ENCODE measurements at places on chromosomes 2 and 18. TPM values are rescaled to one million over a fixed set of nuclear protein-coding genes. Genes with fewer than 3 reads are reported as not detected.

CNOT9 gene
- 46.4 TPM for total RNA-seq

DNA sequence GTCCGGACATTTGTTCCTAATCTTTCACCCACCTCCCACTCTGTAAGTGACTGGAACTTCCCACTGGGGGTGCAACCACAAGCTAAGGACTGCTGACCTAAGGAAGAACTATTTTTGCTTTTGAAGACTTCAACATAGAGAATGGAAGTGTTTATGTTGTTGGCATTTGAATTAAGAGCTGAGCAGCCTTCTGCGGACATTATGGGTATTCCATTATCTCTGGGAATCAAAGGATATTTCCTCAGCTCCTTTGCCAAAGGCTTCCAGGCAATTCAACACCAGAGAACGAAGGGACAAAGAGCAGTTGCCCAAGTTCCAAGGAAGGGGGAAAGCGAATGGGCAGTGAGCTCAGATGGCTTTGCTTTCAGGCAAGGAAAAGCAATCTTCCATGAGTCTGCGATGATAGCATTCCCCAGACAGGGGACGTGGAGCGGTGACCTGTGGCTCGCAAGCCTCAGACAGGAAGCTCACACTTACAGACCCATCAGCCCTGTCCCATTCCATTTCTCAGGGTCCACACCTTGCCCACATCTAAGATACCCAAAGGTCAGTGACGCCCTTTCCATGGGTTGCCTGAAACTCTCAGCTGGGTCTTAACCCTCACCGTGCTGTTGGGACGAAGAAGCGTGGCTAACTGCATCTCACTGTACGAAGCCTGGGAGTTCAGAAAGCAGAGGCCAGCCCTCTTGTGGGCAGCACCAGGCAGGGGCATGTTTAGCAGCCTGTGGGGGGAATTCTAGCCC, 116.8 kb downstream of the COPS8 start:
- no peak for DNase-seq

GAREM1 gene
- total RNA-seq: 15.7 TPM

NR4A2 gene
- 17.2 TPM for total RNA-seq

G6PC2 gene
- total RNA-seq: not detected

DNA sequence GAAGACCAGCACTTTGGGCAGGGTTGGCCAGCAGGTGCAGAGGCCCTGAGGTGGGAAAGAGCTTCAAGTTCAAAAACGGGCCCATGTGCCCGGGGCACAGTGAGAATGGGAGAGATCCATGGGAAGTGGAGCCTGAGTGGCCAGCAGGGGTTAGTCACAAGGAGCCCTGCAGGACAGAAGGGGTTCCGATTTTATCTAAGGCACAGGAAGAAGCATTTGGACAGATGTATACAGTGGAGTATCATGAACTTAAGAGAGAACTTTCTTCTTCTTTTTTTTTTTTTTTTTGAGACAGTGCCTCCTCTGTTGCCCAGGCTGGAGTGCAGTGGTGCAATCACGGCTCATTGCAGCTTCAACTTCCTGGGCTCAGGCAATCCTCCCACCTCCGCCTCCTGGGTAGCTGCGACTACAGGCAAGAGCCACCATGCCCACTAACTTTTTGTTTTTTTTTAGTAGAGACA, 24.0 kb downstream of the WIPF1 start:
- no peak for DNase-seq

DNA sequence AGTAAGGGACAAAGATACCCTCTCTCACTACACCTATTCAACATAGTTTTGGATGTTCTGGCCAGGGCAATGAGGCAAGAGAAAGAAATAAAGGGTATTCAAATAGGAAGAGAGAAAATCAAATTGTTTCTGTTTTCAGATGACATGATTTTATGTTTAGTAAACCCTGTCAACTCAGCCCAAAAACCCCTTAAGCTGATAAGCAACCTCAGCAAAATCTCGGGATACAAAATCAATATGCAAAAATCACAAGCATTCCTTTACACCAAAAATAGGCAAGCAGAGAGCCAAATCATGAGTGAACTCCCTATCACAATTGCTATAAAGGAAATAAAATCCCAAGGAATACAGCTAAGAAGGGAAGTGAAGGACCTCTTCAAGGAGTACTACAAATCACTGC, 1130.7 kb upstream of the PIK3C3 start:
- no peak for DNase-seq

DNA sequence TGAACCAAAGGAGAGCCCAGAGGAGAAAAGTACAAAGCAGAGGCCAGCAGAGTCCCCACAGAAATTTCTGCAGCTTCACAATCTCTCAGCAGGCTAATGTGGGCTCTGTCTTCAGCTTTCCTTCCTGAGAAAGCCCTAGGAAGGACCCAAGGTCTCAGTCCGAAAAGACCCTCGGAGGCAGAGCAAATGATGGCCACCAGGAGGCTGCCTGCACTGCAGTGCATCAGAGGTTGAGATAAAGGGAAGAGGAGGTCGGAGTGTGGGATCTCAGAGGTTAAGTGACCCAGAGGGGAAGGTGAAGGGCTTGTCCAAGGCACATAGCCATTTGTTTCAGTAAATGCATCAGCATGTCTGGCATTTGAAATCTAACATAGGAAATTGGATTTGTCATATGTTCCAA, 299.1 kb upstream of the SLC14A2 start:
- no peak for DNase-seq

CXXC1 gene
- total RNA-seq: 78.6 TPM

GRCh38 chr2:110768591-110768990, 36.2 kb downstream of the ACOXL start:
- no peak for DNase-seq

- DNase-seq: no peak
Measured at GRCh38 chr2:127176371-127177311, 43.5 kb downstream of the CYP27C1 start.

- DNase-seq: no peak
Measured at GRCh38 chr2:239953418-239954061, 71.6 kb downstream of the NDUFA10 start.

DNA sequence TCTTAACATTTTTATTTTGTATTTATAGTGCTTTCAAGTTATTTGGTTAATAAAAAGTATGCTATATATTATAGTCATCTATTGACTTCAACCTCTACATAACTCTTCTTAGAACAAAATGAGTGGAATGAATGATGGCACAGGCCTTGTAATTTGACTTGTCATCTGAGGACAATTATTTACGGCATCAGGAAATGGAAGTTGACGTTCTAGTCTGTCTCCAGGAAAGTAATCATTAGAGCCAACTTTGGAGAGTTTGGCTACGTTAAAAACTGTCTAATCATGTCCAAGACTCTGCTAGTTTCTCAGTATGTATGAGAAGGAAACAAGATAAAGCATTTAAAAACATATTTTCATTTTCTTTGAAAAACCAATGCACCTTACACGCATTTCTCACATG, 353.6 kb downstream of the ARHGAP15 start:
- no peak for DNase-seq

DNA sequence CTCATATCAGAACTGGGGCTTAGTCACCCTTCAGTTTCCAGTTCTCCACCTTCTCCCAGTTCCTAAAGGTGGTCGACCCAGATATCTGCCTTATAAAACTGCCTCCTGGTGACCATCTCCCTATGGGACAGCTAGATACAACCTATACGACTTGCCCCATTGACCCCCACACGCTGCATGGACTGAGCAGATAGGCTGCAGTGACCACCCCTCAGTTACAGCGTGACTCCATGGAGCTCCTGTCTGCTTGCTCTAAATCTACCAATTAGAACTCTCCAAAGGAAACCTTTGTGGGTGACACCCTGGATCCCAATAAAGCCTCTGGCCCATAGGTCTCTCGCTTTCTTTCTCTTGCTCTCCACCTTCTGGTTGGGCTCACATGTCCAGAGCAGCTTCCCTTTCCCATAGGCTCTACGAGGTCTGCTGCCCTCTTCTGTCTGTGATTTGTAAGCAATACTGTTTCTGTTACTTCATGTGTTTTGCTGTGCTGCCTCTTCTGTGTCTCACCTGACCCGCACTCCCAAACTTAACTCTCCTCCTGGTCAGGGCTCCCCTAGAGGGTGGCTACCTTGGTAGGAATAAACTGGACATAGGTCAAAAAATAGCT, 971.3 kb upstream of the FAM98A start:
- DNase-seq: no peak

- no peak for DNase-seq
Measured at GRCh38 chr2:170073288-170073687, 104.7 kb upstream of the MYO3B start.

DNA sequence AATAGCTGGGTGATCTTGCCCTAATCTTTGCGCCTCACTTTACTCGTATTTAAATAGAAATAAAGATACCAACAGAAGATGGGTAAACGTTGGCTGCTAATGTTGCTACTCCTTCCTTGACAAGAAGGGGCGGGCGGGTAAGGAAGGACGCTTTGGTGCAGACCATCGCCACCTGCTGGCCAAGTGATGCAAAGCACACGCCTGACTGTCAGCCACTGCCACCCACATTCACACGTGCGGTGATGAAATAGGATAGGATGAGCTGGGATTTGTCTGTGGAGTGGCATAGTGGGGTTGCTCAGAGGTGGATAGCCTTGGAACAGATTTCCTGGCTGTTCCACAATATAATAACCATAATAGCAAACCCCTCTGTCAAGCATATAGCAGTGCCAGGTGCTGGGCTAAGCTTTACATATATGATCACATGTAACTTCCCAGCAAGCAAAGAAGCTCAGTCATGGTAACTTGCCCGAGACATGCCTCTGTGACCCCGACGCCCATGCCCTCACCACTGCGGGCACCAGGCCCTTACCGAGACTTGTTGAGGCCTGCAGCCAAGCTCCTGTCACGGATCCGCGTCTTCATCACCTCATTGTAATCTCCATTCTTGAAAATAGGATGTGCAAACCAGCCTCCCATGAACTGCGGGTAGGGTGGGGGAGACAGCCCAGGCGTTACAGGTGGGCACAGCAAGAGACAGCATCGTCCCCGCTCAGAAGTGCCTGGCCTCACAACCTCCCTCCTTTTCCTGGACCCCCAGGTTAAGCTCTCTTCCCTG, 39.3 kb downstream of the LCT start:
- DNase-seq: no peak

DNA sequence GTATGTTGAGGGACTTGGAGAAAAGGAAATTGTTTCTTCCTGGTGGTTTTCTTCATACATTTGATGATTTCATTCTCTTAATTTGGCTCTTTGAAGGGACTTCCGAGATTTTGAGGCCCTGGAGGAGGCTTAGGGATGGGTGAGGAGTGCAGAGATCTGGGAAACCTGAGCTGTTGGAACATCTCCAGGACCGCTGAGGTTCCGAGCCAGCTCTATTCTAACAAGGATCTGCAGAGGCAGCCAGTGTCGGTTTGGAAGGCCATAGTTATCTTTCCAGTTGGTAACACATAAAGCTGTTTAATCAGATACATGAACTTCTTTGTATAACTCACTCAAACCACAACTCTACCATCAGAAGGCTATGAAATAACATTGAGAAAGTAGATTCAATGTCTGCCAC, 70.3 kb upstream of the UPP2 start:
- no peak for DNase-seq

- no peak for DNase-seq
Measured at GRCh38 chr18:13796515-13796914, 27.4 kb upstream of the MC5R start.

GRCh38 chr2:127231130-127231865, 11.2 kb upstream of the CYP27C1 start:
- no peak for DNase-seq

DNA sequence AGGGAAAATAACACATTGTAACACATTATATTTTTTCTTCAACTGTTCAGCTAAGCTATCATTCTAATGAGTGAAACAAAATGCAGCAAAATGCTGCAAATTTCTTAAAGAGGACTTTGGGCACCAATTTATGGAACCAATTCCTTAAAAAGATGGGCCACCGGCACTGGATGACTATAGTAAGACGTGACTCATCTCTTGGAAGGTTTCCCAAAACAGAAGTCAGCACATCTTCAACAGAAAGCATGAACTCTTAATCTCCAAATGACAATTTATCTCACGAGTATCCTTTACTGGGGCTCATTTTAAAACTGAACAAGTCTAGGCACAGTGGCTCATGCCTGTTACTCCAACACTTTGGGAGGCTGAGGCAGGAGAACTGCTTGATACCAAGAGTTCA, 213.4 kb downstream of the CDH20 start:
- no peak for DNase-seq

DNA sequence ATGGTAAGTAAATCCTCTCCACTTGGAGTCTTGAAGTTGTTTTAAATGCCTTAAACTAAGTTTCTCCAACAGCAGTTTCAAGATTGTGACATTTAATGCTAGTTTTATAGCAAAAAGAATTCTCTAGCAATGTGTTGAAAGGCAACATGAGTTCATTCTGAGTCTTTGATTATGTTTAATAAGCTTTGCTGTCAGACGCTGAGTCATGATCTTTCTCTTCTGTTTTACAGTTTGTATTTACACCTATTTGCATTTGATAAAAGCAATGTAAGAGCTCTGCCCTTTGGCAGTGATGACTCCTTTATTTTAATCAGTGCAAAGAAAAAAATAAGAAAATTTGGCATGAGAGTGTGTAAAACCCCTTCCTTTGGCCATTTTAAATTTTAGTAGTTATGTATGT, 497.7 kb downstream of the STK39 start:
- no peak for DNase-seq

DPP4 gene
- 15.5 TPM for total RNA-seq

CHRNG gene
- not detected for total RNA-seq

SERPINB3 gene
- 464 TPM for total RNA-seq

MOB1A gene
- total RNA-seq: 68.5 TPM

UGT1A3 gene
- not detected for total RNA-seq

ST8SIA3 gene
- total RNA-seq: 0.25 TPM

DNA sequence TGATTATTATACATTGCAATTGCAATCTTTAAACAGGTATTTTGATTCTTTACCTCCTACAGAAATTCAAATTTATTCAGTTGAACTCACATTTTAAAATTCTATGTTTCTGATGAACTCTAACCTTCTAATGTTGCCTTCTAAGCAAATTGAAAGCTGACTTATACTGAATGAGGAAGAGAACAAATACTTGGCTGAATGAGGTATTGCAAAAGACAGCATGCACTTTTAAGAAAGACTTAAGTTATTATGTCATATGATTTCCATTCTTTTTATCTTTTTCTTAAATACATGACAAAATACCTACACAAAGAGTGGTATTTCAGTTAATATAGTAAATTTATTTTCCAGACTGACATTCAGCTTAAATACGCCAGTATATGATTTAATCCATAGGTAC, 64.7 kb downstream of the FAM228A start:
- DNase-seq: no peak

FIGN gene
- total RNA-seq: 3.2 TPM

- no peak for DNase-seq
Measured at GRCh38 chr18:64992654-64993053, 758.2 kb upstream of the CDH7 start.

GRCh38 chr2:176356251-176356650, 87.0 kb downstream of the MTX2 start:
- DNase-seq: no peak

DNA sequence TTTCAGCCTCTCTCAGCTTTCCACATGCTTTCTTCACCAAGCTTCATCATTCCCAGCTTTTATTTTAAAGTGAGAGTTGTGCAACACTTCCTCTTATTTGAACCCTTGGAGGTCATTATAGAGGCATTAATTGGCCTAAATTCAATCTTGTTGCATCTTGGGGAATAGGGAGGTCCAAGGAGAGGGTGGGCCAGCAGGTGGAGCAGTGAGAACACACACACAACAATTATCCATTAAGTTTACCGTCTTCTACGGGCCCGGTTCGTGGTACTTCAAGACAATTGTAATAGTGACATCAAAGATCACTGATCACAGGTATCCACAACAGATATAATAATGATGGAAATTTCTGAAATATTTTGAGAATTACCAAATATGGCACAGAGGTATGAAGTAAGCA, 457.2 kb upstream of the SMIM21 start:
- DNase-seq: no peak

GRCh38 chr18:52531836-52532235, 191.8 kb downstream of the DCC start:
- no peak for DNase-seq

HK2 gene
- total RNA-seq: 5.4 TPM

IL1RL2 gene
- total RNA-seq: 5.2 TPM
